ENCODE measurements at places on chromosomes 16 and 17. TPM values are rescaled to one million over a fixed set of nuclear protein-coding genes. Genes with fewer than 3 reads are reported as not detected.

The CDH15 gene
- not detected for total RNA-seq

The TERB1 gene
- total RNA-seq: not detected

The TNFRSF17 gene
- not detected for total RNA-seq

The MMP28 gene
- 6.6 TPM for total RNA-seq

The UMOD gene
- total RNA-seq: not detected

The ZNF750 gene
- total RNA-seq: not detected

The SMCR8 gene
- 7.8 TPM for total RNA-seq

The SSTR5 gene
- total RNA-seq: not detected

The ZNF23 gene
- 6.3 TPM for total RNA-seq

The TPSD1 gene
- not detected for total RNA-seq

The LLGL2 gene
- total RNA-seq: 0.89 TPM

The IGF2BP1 gene
- 1.9 TPM for total RNA-seq

The SEZ6L2 gene
- total RNA-seq: 17.9 TPM

The PRPSAP2 gene
- 27.4 TPM for total RNA-seq

The PIK3R5 gene
- total RNA-seq: not detected

The CCL8 gene
- total RNA-seq: not detected

The KIF19 gene
- total RNA-seq: not detected

The EEF2KMT gene
- 17.5 TPM for total RNA-seq
